ENCODE measurements at places on chromosomes 2 and 18.

DNA sequence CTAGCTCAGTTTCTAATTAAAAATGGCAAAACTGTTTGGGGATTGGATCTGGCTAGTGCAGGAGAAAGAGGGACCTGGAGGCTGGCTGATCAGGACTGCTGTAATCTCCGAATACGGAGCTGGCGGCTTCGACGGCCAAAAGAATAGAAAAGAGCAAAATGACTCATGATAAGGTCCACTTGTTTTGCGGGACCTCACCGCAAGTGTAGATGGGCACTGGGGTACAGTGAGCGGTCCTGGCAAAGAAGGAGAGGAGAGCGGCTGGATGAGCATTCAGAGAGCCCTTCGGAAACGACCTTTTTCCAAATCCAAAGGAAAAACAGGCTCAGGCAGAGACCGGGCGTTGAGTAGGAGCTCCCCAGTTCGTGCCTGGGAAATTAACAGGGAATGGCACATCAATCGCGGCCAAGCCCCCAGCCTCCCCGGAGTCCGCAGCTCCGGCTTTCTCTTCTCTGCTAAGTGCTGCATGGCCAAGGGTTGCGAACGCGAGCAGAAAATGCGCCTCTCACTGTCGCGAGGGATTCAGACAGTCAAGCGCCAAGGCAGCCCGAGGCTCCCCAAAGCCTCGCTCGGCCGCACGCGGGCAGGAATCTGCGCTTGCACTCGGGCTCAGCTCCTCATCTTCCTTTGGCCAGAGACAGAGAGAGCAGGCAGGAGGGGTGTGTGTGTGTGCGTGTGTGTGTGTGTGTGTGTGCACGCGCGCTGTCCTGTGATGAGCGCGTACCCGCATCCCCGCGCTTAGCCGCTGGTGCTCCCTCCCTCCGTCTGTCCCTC, 1.8 kb downstream of the DCC start:
- DNase-seq, result peak; percentile 3

DNA sequence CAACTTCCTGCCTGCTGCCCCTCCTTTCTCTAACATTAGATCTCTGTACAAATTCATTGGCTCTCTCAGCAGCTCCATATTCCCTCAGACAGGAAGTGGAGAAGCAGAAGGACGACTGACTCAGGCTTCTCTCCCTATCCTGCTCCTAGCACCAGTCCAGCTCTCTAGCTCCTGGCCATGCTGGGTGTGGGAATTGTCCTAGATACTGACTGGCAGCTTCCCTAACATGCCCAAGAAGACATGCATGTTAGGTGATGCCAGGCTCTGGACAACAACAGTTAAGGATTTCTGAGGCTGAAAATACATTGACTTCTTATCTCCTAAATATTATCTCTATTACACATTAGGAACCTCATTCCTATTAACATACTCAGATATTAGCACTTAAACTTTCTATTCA, 292.9 kb downstream of the IKZF2 start:
- DNase-seq, result no peak

- DNase-seq, result no peak
Observed at GRCh38 chr18:37322492-37323035, 243.0 kb downstream of the CELF4 start.

DNA sequence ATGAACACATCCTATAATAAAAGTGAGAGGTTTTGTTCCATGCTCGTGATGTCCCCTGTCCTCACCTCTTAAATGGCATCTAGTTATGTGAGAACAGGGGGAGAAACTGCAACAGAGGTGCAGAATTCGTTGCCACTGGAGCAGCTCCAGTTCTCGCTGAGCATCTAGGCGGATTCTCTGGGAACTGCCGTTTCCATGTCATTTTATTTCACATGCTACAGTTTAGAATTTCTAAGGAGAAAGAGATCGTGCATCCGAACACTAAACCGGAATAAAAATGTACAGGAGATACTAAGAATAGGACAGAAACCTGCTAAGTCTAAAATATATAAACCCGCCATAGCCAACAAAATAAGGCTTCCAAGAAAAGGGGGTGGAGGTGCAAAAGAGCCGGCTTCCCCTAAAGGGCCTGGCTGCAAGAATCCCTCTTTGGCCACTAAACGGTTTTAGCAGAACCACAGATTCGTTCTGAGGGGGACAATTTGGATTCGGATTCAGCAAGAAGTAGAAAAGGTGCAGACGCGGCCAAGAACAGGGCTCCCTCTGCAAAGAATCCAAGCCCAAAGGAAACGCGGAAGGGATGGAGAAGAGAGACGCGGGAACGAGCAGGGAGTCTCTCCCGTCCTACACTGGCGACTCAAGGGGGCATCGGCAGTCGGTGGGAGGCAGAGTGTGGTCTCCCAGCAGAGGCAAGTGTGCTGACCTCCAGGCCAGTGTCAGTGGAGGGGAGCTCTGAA, 1.3 kb downstream of the TMEM163 start:
- no peak for DNase-seq

DNA sequence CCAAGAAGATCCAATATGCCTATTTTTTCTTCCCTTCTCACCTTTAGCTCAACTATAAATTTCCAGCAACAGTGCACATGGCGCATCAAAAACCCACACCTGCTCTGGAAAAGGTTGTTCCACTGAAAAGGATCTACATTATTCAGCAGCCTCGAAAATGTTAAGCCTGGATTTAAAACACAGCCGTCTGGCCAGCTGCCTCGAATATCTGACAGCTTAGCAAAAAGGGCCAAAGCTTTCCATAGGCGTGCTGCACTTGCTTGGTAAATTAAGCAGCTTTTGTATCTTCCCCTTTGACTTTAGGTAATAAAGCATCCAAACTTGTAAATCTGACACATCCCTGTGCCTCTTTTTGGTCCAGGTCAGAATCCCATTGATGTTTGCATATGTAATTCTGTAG, 20.5 kb downstream of the DAPL1 start:
- DNase-seq, result no peak

GRCh38 chr2:47558768-47559684, 156.1 kb downstream of the MSH2 start:
- peak; percentile 69 for DNase-seq

GRCh38 chr2:147311058-147311430, 533.8 kb upstream of the ACVR2A start:
- DNase-seq, result no peak

DNA sequence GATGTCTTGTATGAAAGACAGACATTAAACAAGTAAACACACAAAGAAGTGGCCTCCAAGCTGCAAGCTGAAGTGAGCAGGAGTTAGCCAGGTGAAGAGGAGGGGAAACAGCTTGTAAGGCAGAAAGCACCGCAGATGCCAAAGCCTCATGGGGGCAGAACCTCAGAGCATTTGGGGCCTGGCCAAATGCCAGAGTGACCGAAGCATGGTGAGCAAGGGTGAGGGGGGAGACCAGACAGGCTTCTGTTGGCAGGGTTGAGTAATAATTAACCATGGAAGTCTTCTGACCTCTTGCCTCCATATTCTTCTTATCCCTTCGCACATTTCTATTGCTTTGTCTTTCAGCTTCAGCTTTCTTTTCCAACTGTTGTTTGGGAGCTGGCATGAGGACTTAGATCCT, 5.6 kb downstream of the QPCT start:
- peak; percentile 96 for DNase-seq

DNA sequence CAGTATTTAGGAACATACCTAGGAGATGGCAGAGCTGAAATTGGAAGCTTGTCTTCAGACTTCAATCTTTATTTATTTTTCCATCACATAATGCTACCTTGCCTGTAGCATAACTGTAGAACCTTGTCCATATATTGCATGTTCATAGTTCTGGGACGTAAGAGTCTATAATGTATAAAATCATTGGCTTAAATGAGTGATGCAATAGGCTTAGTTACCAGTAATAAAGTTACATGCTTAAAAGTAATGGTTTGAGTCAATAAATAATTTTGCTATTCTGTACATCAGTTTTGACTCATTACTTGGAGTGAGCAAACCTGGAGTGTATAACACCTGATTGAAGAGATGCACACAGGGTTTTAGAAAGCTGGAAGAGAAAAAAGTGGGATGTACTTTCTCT, 229.3 kb downstream of the CDCA7 start:
- DNase-seq, result no peak

- DNase-seq, result no peak
Observed at GRCh38 chr2:70703900-70704549, 64.0 kb downstream of the ADD2 start.

DNA sequence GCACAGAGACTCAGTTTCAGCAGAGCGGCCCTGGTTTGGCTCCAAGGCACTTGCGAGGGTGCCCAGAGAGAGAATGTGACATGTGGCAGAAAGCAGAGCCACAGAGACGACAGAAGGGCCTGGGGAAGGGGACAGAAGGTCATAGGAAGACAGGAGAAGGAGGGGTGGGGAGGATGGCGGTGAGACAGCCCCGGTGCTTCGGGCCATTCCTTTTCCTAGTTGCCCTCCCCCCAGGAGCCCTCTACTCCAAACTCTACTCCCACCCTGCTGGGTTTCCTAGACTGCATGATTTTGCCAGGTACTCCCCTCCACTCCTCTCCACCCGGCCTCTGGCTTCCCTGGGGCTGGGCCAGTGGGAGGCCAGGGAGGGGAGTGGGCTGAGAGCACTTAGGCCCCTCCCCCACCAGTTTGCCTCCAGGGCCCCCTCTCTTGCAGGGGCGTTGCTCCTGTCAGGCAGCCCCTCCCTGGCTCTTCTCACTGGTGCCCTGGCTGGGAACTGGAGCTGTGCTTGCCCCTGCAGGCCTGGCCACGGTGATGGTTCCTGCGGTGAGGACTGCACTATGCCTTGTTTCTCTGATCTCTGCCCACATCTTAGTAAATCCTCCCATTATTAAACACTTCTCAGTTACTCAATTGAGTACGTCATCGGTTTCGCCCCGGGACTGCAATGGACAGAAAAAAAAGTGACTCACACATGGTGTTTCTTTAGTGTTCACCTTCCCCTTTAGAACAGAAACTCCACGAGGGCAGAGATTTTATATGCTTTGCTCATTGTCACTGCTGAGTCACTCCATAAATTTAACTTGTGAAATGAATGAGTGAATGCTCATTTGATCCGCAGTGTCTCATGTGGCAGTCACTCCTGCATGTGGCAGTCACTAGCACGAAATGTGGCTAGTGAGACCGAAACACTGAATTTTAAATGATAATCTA, 58.7 kb upstream of the SP3 start:
- DNase-seq, result peak; percentile 91

- peak; percentile 9 for DNase-seq
Observed at GRCh38 chr2:178229927-178230326, 35.6 kb downstream of the OSBPL6 start.

- no peak for DNase-seq
Observed at GRCh38 chr18:70981400-70982140, 692.7 kb downstream of the SOCS6 start.

DNA sequence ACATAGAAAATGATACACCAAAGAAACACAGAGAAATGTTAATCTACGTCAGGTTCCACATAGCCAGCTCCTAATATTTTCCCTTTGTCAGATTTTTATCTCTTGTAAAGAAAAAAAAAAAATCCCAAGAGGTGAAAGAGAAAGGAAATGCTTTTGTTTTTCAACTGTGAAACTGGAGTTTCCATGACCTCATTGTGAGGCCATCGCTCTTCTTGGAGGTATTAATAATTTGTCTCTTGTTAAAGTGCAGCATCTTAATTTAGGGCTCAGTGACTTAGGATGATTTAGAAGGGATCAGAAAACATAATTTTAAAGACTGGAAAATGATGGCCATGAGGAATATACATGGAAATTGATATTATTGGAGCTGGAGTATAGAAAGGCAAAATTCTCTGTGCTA, 21.7 kb downstream of the ARHGAP28 start:
- no peak for DNase-seq

DNA sequence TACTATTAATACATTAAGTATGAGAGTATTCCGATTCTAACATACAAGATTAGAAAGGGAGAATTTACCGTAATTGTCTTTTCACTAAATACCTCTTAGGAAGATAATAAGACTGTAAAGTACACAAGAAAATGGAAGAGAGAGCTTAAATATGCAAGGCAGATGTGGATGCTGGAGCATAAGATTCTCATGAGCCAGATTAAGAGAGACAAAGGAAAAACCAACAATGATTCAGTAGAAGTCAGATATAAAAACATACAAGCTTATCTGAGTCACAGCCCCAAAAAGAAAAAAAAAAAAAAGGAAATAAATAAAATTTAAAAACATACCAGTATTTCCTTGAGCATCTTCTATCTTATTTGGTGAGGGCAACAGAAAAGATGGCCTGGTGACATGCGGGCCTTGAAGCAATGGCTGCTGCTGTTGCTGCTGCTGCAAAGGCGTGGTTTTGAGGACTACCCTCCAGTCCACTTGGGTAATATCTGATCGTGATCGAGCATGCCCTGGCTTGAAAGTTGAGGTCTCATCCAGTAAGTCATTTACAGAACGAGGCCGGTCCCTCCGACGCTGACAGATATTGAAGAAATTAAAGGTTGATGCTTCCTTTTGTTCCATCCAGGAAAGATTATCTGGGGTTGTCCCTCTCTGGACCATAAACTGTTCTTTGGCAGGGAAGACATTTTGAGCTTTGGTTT, 24.5 kb downstream of the PLEKHM3 start:
- DNase-seq, result no peak

GRCh38 chr18:48075707-48076093, 145.2 kb upstream of the SMAD2 start:
- DNase-seq, result no peak

DNA sequence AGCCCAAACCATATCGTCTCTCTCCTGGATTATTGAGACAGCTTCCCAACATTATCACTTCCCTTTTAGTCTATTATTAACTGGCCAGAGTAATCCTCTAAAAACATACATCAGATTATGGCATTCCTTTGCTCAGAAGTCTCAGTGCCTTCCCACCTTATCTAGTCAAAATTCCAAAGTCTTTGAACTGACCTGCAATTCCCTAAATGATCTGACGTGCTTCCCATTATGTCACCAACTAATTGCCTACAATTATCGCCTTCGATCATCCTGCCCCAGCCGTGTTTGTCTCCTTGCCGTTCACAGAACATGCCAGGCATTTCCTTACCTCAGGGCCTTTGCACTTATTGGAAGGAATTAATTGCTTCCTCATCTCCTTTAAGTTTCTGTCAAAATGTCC, 332.4 kb downstream of the IRS1 start:
- no peak for DNase-seq

GRCh38 chr18:48955830-48956261, 5.1 kb upstream of the SMAD7 start:
- peak; percentile 78 for DNase-seq

GRCh38 chr18:37711766-37712505, 146.3 kb upstream of the CELF4 start:
- DNase-seq, result no peak

DNA sequence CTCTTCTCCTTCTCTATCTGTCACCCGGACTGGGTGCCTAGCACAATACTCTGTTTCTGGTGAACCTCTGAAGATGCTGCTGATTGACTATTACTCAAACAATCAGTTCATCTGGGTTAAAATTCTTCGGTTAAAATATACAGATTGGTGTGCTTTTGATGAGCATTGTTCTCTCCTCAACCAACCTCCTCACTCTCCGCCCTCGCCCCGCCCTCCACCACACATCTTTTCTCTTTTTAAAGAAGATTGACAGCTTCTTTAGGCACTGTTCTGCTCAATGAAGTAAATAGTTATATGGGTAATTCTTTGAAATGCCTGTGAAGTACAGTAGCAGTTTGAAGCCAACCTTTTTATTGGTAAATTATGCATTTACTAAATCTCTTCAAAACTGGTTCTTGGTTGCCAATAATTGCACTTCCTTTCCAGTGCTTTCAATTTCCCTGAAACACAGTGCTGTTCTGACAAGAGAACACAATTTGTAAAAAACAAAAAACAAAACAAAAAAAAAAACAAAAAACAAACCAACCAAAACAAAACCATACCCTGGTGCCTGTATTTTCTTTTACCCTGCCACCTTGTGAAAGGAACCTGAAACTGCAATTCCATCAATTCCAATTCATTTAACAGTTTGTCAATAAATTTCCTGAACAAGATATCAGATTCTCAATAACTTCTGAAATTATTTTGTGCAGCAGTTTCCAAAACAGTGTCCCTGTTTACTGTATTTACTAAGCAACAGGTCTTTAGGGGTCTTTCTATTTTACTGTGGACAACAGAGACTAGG, 188.6 kb downstream of the LRP1B start:
- no peak for DNase-seq
